Chondrocyte (in vitro differentiated cells): ENCODE measurements at places on chromosomes 3 and 15. TPM values are rescaled to one million over a fixed set of nuclear protein-coding genes. Genes with fewer than 3 reads are reported as not detected.
A peak's percentile ranks its signal among the peaks of the same experiment; 100 is the strongest.

Gene CLDN16
- total RNA-seq, result 0.20 TPM in 1 of 3 replicates, not detected in the others

Gene TMEM39A
- 55.9 to 73.1 TPM (median 58.5 TPM) in 3 replicates for total RNA-seq

Gene MAGEL2
- 6.4 to 8.0 TPM (median 6.9 TPM) in 3 replicates for total RNA-seq

Gene AQP9
- total RNA-seq, result not detected in 3 replicates

DNA sequence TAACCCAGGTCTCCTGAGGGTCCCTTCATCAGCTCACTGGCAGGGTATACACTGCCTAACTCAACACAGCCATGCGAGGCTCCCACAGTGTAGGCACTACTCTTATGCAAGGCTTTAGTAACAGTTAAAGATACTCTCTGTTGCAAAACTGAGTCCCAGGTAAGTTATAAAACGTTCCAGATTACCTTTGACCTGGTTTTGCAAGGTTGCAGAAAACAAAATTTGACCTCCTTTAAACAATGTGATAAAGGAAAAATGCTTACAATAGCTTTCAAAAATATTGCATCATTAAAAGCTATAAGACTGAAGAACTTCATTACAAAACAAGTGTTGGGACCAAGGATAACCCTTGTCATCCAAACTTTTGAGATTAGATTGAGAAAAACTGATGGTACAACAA lies 5.5 kb downstream of the SLC27A2 start:
- DNase-seq, result no peak
- H3K4me3 ChIP-seq, result no peak overlapping the region
- H3K36me3 ChIP-seq, result peaks cover 4% of the 10 kb centered on the region
- peaks cover 26% of the 10 kb centered on the region for H3K27me3 ChIP-seq
- peaks cover 3% of the 10 kb centered on the region for H3K4me1 ChIP-seq

DNA sequence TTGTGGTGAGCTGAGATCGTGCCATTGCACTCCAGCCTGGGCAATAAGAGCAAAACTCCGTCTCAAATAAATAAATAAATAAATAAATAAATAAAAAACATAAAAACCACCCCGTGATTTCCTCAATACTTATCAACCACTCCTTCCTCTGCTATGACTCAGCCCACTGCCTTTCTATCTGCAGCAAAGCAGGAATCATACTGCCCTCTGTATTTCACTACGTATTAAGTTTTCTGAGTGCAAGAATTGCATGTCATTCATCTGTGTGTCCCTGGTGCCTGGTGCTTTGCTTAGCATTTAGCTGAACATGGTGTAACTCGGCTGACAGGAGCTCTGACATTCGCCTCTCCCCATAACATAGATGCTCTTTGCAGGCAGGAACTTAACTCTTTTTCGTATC lies 7.1 kb downstream of the LSG1 start:
- peaks cover 19% of the 10 kb centered on the region for H3K36me3 ChIP-seq
- H3K4me1 ChIP-seq, result no peaks in the 10 kb centered on the region
- no peak overlapping the region for H3K27ac ChIP-seq
- no peak overlapping the region for H3K4me3 ChIP-seq
- H3K27me3 ChIP-seq, result no peaks in the 10 kb centered on the region

DNA sequence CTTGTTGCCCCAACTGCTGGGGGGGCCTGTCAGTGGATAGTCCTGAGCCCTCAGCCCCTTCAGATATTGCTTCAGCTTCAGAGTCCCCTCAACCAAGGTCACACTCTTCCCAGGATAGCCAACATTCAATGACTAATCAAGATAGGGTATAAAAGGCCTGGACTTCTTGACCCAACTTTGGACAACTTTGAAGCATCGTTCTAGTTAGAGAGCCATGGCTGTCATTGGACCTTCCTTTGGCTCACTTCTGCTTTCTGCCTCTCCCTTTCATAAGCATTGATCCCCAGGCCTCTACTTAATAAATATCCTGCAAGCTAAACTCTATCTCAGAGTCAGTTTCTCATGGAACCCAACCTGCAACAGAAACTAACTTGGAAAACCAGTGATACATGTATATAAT lies 31.3 kb upstream of the DCLK3 start:
- DNase-seq, result no peak
- no peak overlapping the region for H3K4me3 ChIP-seq
- no peak overlapping the region for H3K27ac ChIP-seq
- H3K27me3 ChIP-seq, result peaks cover 25% of the 10 kb centered on the region
- peaks cover 6% of the 10 kb centered on the region for H3K4me1 ChIP-seq

DNA sequence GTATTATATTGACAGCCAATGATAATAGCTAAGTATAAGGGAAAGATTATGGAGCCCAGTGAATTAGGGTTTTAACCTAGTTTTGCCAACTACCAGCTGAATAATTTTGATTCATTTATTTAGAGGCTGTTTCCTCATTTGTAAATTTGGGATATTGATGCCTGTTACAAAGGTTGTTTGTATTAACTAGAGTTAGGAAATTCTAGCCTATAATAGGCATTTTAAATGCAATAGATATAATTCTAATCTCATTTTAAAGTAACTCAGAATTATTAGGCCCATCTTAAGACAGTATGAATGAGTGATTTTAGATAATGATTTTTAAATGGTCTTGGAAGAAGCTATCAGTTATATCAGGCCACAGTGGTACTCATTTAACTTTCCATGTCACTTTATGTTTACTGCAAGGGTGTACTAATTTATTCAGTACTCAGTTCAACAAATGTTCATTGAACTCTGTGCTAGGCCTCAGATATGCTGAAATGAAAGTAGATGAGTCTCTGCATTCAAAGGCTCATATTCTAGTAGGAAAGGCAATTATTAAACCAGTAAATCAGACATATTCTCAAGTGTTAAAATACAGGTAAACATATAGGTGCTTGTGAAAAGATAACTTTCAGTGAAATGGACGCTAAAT lies 200.8 kb downstream of the KLHL25 start:
- H3K27ac ChIP-seq, result no peak overlapping the region
- no peak overlapping the region for H3K4me3 ChIP-seq
- peaks cover 59% of the 10 kb centered on the region for H3K4me1 ChIP-seq
- H3K36me3 ChIP-seq, result no peaks in the 10 kb centered on the region
- no peak for DNase-seq

GRCh38 chr3:174116421-174116820 lies 718.9 kb downstream of the NLGN1 start:
- H3K27me3 ChIP-seq, result no peaks in the 10 kb centered on the region
- no peaks in the 10 kb centered on the region for H3K36me3 ChIP-seq
- no peaks in the 10 kb centered on the region for H3K4me1 ChIP-seq

- peaks cover 45% of the 10 kb centered on the region for H3K27me3 ChIP-seq
- no peaks in the 10 kb centered on the region for H3K36me3 ChIP-seq
- no peaks in the 10 kb centered on the region for H3K4me1 ChIP-seq
- H3K27ac ChIP-seq, result no peak overlapping the region
These were observed 9.1 kb upstream of the SCG3 start for GRCh38 chr15:51672155-51672687.

DNA sequence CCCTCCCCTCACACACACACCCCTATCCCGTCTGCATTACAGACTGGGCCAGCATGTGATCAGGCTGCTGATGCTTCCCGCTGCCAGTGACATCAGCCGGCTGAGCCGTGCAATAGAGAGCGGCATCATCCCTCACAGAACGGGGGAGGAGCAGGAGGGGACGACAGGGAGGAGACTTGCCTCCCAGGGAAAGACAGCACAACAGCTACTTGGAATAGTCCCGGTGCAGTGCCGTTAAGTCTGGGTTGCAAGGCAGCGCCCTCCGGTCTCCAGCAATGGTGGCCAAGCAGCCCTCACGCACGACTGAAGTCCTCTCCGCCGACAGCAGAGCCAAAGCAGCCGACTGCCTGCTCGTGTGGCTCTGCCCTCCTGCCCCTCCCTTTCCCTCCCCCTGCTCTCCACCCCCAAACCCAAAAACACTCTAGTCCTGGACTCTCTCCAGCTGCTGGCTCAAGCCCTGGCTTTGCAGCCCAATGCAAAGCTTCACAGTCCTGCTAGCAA lies 31.5 kb upstream of the RPS17 start:
- peaks cover 14% of the 10 kb centered on the region for H3K4me1 ChIP-seq
- peak overlapping the region; percentile 71 for H3K27ac ChIP-seq
- peak overlapping the region; percentile 74 for H3K4me3 ChIP-seq
- H3K27me3 ChIP-seq, result peaks cover 18% of the 10 kb centered on the region
- DNase-seq, result no peak

- H3K36me3 ChIP-seq, result no peaks in the 10 kb centered on the region
- no peak for DNase-seq
- H3K4me1 ChIP-seq, result no peaks in the 10 kb centered on the region
- no peak overlapping the region for H3K27ac ChIP-seq
- H3K4me3 ChIP-seq, result no peak overlapping the region
These were observed 324.5 kb downstream of the CNTN4 start for GRCh38 chr3:2423143-2423542.

DNA sequence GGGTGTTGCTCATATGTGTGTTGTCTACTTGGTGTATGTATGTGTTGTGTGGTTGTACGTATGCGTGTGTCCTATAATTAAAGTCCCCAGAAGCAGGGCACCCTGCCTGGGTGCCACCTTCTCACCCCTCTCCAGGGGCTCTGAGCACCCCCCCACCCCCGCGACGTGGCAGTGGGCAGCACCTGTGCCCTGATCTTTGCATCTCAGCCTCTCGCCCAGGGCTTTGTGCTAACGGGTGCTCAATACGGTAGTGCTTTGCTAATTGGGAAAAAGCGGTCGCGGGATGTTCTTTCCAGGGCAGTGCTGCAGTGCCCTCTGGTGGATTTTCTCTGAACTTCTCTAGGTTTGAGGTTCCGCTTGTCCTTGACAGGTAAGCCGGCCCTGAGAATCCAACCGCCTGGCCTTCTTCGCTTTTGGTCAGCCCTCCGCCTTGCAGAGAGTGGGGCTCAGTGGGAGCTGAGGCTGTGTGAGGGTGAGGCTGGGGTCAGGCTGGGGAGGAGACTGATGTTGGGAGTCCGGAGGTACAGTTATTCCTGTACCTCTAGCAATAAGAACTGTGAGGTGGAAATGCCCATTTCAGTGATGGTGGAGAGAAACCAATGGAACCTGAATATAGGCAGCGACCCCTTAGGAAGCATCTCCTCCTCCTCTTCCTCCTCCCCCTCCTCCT lies 17.6 kb upstream of the EPHB3 start:
- H3K27ac ChIP-seq, result no peak overlapping the region
- no peak overlapping the region for H3K4me3 ChIP-seq
- DNase-seq, result no peak

DNA sequence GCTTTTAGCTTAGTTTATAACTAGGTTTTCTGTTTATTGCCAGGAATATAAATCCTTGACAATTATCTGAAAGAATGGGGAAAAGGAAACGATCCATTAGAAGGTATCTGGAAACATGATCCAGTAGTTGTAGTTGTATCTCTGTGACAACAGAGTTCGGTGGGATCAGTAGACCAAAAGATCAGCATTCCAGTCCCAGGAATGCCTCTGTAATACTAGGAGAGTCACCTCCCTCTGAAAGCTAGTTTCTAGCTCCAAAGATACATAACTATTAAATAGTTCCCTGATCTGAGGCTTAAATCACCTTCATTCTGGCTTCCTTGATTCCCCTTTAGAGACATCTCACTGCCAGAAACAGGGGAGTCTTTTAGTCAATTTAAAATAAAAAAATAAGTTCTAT lies 34.1 kb downstream of the MB21D2 start:
- H3K4me1 ChIP-seq, result peaks cover 61% of the 10 kb centered on the region
- H3K36me3 ChIP-seq, result no peaks in the 10 kb centered on the region
- DNase-seq, result no peak
- H3K27me3 ChIP-seq, result no peaks in the 10 kb centered on the region
- H3K4me3 ChIP-seq, result no peak overlapping the region

DNA sequence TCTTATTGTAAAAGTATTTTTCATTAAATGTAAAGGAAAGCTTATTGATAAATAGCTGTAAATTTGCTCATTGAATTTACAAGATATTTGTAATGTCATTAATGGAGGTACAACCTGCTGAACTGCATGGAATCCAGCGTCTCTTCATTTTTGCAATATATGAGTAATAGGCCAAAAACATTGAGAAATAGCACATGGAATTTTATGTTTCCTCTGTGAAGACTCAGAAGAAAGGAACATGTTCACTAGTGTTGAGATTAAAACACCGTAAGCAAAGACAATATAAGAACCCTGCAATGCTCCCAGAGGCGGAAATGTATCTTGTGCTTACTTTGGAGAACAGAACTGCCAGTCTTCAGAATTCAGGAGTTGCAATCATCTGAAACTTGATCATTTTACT lies 167.6 kb downstream of the ALDH1A2 start:
- no peak overlapping the region for H3K4me3 ChIP-seq
- no peak overlapping the region for H3K27ac ChIP-seq
- DNase-seq, result no peak
- no peaks in the 10 kb centered on the region for H3K36me3 ChIP-seq
- no peaks in the 10 kb centered on the region for H3K4me1 ChIP-seq

- DNase-seq, result no peak
- H3K4me3 ChIP-seq, result no peak overlapping the region
- H3K4me1 ChIP-seq, result peaks cover 11% of the 10 kb centered on the region
- no peaks in the 10 kb centered on the region for H3K27me3 ChIP-seq
- H3K27ac ChIP-seq, result no peak overlapping the region
These were observed 249.9 kb downstream of the ROBO1 start for GRCh38 chr3:79517766-79518413.
